Stimulated activated CD4-positive, alpha-beta T cell treated with anti-CD3 and anti-CD28 coated beads, Interleukin-12 subunit alpha, Interleukin-12 subunit beta, amount 100 ng/mL, for 48 hours (primary cell): ENCODE measurements at places on chromosomes 1 and 21.

GRCh38 chr1:175116210-175116798, 48.7 kb downstream of the TNN start:
- no peak for DNase-seq

- DNase-seq = no peak
Observed at GRCh38 chr1:185069202-185069772, 23.9 kb downstream of the RNF2 start.

- no peak for DNase-seq
Observed at GRCh38 chr1:184971522-184972265, 2.6 kb downstream of the NIBAN1 start.

DNA sequence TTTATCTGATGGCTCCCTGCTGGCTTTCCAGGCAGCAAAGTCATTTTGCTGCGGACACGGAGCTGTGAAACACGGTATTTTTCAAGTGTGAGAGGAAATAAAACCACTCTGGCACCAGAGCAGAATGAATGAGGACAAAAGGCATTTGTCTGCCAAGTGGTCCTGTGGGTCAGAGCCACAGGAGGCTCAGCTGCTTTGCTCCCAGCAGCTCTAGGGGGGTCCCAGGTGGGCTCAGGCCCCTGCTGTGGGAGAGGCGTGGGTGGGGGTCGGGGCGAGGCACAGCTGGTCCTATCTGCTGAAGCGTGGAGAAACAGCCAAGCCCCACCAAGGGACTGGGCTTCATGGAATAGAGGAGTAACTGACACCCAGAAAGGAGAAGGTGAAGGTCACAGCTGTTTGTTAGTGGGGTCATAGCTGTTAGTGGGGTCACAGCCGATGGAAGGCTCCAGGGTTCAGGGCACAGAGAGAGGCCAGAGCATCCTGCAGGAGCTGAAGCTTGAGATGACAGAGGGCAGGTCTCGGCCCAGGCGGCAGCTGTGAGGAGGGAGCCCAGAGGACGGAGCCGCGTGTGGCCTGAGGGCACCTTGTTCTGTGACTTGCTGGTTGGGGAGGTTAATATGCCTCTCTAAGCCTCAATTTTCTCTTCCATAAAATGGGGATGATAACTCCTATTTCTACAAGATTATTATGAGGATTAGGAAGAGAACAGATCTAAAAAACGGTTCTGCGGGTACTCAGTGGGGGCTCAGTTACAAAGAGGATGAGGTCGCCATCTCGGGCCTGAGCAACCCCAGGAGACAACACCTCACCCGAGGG, 7.1 kb downstream of the KIF17 start:
- no peak for DNase-seq

DNA sequence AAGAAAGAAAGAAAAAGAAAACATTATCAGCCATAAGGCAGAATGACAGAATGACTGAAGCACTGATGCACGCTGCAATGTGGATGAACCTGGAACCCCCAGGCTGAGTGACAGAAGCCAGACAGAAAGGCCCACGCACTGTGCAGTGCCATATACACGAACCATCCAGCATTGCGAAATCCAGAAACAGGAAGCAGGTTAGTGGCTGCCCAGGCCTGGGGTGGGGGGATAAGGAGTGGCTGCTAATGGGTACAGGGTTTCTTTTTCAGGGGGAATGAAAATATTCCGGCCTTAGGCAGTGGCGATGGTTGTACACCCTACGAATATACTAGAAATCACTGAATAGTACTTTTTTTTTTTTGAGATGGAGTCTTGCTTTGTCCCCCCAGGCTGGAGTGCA, 57.0 kb downstream of the CHD5 start:
- DNase-seq = no peak
